ENCODE measurements at places on chromosomes 11 and 22.

- no peak for DNase-seq
Measured at GRCh38 chr11:61141601-61142028, 19.6 kb downstream of the VPS37C start.

GRCh38 chr11:80280737-80281136 lies 839.9 kb upstream of the TENM4 start:
- no peak for DNase-seq

DNA sequence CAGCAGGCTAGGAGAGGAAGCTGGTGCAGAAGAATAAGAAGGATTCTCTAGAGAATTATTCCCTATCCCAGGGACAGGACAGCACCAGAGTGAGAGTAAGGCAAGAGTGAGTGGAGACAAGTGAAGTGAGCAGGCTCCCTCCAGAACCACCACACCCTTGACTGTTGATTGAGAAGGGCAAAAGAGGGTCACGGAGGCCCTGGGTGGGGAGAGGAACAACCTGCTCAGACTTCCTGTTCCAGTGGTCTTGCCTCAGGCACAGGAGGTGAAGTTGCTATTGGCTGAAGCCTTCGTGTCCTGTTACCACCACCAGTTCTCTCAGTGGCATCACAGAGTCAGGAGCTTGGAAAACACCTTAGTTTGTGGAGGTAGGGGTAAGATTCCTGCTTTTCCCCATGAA lies 51.7 kb upstream of the CCDC89 start:
- no peak for DNase-seq

DNA sequence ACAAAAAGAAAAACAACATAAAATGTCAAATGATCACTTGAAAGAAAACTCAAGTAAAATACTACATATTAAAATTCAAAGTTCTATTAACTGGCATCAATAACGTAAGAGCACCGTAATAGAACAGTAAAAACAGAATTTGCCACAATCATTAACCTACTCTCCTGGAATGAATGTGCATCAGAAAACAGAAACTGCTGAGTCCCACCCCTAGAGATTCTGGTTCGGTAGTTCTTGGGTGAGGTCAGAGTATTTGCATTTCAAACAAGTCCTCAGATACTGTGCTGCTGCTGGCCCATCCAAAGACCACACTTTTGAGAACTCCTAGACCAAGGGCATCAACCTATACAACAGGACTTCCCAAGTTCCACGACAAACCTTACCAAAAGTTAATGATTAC lies 23.5 kb downstream of the PITPNB start:
- no peak for DNase-seq

GRCh38 chr11:67439321-67440228 lies 2.1 kb upstream of the PTPRCAP start:
- no peak for DNase-seq

DNA sequence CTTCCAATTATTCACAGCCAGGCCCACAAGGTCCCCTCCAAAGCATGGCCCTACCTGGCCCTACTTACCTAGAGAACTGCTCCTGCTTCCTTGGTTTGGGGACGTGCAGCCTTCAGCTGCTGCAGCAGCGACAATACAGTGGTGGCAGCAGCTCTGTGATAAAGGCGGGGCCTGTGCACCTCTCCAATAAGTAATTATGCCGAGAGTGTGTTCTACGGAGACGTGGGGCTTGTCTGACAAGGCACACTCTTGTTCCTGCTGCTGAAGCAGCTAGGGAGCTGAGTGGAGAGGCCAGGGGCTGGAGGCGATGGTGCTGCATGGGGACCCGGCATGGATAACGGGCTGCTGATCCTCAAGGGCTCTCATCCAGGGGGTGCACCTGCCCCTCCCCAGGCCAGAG lies 98.0 kb upstream of the THY1 start:
- DNase-seq: no peak

- no peak for DNase-seq
Measured at GRCh38 chr11:69390561-69390960, 90.9 kb upstream of the LINC01488 start.

DNA sequence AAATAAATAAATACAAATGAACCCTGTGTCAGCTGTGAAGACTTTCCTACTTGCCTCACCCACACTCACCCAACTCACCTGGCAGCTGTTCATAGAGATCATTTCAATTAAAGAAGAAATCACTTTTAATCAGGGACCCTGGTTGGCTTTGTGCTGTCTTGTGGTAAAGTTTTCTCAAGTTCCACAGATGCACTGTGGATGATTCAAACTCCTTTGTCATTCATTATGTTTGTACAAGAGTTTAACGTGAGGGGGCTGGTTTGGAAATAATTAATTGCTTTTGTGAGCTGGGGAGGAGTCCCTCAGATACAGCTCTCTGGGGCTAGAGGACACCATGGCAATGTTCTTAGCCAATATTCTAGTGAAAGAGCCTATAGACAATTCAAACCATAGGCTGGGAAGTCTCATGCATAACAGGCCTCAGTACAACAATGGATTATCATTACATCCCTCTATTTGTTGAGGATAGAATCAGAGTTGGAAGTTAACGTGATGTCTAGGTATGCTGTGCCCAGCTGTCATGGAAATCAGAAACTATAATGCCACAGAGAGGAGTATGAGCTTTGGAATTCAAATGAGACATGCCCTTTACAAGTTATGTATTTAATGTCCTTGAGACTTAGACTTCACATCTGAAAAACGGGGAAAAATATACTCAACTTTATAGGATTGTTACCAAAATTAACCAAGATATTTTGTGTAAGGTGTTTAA lies 698.5 kb downstream of the KCNA4 start:
- no peak for DNase-seq

DNA sequence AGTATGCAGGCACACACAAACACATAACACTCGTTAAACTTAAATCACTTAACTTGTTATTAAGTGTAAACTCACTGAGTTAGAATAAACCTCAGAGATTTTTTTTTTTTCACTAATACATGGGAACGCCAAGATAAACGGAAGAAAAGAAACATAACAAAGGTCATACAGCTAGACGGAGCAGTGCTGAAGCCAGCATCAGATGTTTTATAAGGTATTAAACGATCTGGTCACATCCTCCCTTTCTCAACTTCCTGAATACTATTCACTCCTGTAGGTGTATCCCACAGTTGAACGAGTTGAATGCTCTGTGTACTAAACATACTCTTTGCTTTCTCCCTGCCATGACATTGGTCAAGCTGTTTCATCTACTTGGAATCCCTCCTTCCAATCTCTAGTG lies 212.0 kb downstream of the SWAP70 start:
- no peak for DNase-seq
